ENCODE measurements at places on chromosomes 2 and 18.

GRCh38 chr2:88603146-88603545 lies 24.1 kb downstream of the EIF2AK3 start:
- peak overlapping the region; percentile 45 for H3K27ac ChIP-seq
- H3K4me3 ChIP-seq, result no peak overlapping the region
- H3K4me1 ChIP-seq, result peaks cover 93% of the 10 kb centered on the region
- H3K27me3 ChIP-seq, result no peaks in the 10 kb centered on the region
- DNase-seq, result no peak

GRCh38 chr18:63298400-63299365 lies 20.9 kb downstream of the BCL2 start:
- peak overlapping the region; percentile 54 for H3K27ac ChIP-seq
- H3K27me3 ChIP-seq, result no peaks in the 10 kb centered on the region
- no peak overlapping the region for H3K4me3 ChIP-seq
- H3K4me1 ChIP-seq, result peaks cover 50% of the 10 kb centered on the region

GRCh38 chr2:101355401-101356054 lies 31.8 kb downstream of the CREG2 start:
- no peak overlapping the region for H3K4me3 ChIP-seq
- no peaks in the 10 kb centered on the region for H3K36me3 ChIP-seq
- H3K27ac ChIP-seq, result no peak overlapping the region
- DNase-seq, result no peak

- no peak overlapping the region for H3K27ac ChIP-seq
- H3K4me3 ChIP-seq, result no peak overlapping the region
- H3K4me1 ChIP-seq, result no peaks in the 10 kb centered on the region
- no peak for DNase-seq
Measured at GRCh38 chr2:15893689-15894480, 46.5 kb upstream of the MYCN start.

GRCh38 chr2:73776381-73776780 lies 3.5 kb downstream of the DUSP11 start:
- peaks cover 11% of the 10 kb centered on the region for H3K4me1 ChIP-seq
- no peak overlapping the region for H3K4me3 ChIP-seq
- no peak overlapping the region for H3K27ac ChIP-seq
- DNase-seq, result no peak
- H3K36me3 ChIP-seq, result peaks cover 51% of the 10 kb centered on the region

- no peaks in the 10 kb centered on the region for H3K27me3 ChIP-seq
- H3K27ac ChIP-seq, result no peak overlapping the region
- no peaks in the 10 kb centered on the region for H3K36me3 ChIP-seq
- no peak for DNase-seq
Measured at GRCh38 chr18:32174719-32175118, 15.1 kb upstream of the MEP1B start.

GRCh38 chr2:29397713-29398112 lies 282.5 kb downstream of the CLIP4 start:
- no peaks in the 10 kb centered on the region for H3K36me3 ChIP-seq
- no peaks in the 10 kb centered on the region for H3K27me3 ChIP-seq
- no peaks in the 10 kb centered on the region for H3K4me1 ChIP-seq
- H3K27ac ChIP-seq, result no peak overlapping the region
- DNase-seq, result no peak

DNA sequence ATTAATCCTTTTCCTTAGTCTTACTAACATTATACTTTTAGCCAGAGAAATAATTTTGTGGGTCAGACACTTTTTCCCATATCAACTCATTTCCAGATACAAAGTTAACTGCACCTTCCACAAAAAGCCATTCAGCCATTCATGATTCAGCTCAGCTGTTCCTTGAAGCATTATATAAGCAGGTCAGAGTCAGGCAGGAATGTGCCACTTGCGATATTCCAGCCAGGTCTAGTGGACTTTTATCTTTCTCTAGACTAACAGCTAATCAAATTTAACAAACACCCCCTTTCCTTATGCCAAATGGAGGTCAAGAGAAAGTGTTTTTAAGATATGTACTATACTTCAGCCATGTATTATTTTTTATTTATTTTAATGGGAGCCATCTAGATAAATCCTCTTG lies 75.6 kb upstream of the EPB41L3 start:
- H3K27ac ChIP-seq, result no peak overlapping the region
- H3K27me3 ChIP-seq, result no peaks in the 10 kb centered on the region
- H3K36me3 ChIP-seq, result no peaks in the 10 kb centered on the region

DNA sequence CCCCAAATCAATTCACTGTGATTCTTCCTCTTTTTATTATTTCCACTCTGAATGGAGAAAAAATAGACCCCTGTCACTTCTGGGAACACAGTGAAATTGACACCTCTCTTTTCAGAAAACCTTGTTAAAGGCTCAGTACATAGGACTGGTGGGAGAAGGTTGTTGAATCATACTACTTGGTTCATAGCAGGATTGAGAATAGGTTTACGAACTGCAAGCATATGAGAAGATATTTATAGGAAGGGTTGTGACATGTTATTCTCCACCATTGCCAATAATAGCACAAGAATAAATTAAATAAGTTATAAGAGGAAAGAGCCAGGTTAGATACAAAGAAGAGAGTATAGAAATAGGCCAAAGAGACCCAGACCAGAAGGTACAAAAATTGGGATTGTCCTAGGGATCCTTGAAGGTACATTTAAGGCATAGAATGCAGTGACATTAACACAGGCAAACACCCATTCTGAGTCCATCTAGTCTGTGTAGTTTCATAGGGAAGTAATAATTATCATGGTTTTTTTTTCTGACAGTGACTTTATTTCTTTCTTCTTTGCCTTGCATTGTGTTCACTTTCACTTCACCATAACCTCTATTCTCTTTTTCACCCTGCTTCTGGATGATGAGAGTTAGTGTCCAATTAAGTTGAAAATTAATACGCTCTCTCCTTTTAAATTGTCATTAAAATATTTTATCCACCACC lies 21.8 kb upstream of the SERPINE2 start:
- no peaks in the 10 kb centered on the region for H3K4me1 ChIP-seq
- no peaks in the 10 kb centered on the region for H3K27me3 ChIP-seq
- H3K27ac ChIP-seq, result no peak overlapping the region
- H3K4me3 ChIP-seq, result no peak overlapping the region
